T1000 (cell line): ENCODE measurements at places on chromosomes 7 and 10.
A peak's percentile ranks its signal among the peaks of the same experiment; 100 is the strongest.

- DNase-seq, result no peak
These were observed 105.4 kb upstream of the FAM133B start for GRCh38 chr7:92695308-92696261.

DNA sequence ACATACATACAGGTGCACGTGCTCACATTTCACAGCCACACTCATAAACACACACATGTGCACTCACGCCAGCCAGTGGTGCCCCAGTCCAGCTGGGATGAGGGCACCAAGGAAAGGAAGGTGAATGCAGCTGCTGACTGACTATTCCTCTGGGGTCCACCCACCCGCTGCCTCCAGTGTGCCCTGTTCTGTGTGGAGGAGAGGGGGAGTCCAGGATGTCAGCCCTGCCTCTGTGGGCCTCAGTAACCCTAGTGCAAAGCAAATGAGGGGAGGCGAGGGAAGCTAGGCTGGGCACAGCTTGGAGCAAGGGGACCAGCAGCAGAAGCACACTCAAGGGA, 57.6 kb downstream of the YKT6 start:
- DNase-seq, result no peak

- DNase-seq, result no peak
These were observed 87.2 kb upstream of the COL1A2 start for GRCh38 chr7:94307399-94308048.

DNA sequence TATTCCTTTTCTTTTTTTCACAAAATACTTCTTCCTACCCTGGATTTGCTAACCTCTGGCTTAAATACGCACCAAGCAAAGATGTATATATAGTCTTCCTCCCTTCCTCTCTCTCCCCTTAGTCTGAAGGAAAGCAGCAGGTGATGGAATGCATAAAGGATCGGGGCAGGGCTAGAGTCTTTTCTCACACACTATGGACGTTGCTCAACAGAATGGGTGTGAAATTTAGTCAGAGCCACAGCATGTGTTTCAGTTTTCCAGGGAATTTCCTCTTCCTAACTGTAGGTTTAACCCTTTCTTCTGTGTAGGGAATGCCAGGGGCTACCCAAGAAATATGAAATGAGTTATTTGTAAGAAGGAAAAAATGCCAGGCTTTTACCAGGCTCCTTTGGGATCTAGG, 71.4 kb upstream of the NFKB2 start:
- DNase-seq, result no peak

- DNase-seq, result no peak
These were observed 124.3 kb downstream of the NRCAM start for GRCh38 chr7:108331971-108332370.

- no peak for DNase-seq
These were observed 6.3 kb upstream of the TBX20 start for GRCh38 chr7:35260246-35260645.

DNA sequence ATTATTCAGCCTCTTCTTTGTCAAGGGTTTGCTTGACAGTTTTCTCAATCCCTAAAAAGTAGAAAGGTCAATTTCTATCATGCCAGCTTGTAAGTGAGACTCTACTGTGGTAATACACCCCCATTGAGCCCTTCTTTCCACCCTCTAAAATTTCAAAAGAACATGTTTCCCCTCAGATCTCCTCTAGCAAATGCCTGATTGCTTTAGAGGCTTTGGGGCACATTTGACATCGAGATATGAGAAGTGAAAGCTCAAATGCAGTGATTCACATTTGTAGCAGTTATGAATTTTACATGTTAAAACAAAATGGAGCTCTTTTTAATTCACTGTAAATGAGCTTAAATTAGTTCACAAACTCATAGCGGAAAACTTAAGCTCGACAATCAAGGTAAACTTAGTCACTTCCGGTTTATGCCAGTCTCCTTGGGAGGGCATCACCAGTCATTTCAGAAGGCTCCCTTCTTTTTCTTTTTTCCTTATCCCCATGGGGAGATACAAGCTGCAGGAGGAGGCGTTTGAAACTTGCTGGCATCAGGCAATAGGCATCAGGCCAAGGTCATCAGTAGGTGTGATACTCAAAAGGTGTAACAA, 55.3 kb upstream of the ADO start:
- no peak for DNase-seq

DNA sequence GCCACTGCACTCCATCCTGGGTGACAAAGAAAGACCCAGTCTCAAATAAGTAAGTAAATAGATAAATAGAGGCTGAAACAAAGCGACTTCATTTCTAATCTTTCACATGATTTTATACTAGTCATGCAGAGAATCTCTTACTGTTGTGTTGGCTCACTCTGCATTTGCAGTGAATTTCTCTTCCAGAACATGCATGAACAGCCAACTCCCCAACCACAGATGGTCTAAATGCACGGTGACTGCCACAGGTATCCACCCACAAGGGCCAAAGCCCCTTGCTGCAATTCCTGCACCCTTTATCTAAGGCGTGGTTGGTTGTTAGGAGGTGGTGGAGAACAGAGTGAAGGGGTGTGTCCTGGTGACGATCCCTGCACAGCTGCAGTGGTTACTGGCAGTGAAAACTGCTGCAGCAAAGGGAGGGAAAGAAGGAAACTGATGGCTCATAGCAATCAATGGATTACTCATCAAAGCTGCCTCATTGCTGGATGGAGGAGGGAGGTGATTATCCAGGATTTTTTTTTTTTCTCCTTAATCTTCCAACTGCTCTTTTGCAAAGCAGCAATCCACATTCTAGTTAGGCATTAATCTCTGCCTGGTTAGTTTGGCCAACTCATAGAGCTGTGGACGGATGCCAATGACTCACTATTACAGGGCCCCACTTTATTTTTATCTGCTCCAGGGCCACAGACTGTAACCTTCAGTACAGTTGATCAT, 50.6 kb downstream of the PRTFDC1 start:
- peak; percentile 68 for DNase-seq

DNA sequence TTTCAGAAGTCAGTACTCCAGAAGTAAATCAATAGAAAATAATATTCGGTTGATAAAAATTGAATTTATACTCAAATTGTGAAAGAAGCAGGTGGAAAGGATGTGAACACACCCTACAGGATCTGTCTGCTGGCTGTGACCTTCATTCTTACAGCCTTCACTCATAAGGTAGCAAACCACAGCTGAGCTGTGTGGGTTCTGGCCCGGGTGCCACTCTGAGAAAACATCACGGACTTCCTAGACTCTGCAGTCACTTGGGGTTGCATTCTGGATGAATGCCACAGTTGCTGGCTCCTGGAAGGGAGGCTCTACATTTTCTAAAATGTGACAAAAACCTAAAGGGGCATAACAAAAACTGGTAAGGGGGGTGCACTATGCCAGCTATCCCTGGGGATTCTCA, 36.0 kb upstream of the ABLIM1 start:
- no peak for DNase-seq

DNA sequence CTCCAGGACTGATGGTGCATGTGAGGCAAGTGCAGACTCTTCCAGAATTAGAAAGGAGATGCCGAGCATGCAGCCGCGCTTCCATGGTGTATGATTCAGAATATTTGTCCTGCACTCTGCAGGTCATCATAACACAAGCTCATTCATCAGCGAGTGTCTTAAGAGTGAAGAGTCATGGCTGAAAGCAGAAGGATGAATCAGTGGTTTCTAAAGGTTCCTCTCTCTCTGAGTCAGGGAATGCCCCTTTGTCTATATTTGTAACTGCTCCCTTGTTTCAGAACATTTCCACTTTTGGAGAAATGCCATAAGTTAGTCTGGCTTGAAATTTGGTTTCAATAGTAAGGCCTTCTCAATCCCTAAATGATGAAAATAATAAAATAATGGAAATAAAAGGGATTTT, 52.3 kb downstream of the HECW1 start:
- DNase-seq, result peak; percentile 25
